Tibial nerve (tissue), 4 donors: ENCODE measurements at places on chromosomes 1 and 21.

GRCh38 chr1:168365719-168366479 lies 85.2 kb downstream of the TBX19 start:
- DNase-seq: no peak

- DNase-seq: no peak
Observed at GRCh38 chr1:1074631-1075147, 583 bp upstream of the RNF223 start.

- DNase-seq: no peak
Observed at GRCh38 chr1:220655509-220655908, 34.7 kb upstream of the C1orf115 start.

DNA sequence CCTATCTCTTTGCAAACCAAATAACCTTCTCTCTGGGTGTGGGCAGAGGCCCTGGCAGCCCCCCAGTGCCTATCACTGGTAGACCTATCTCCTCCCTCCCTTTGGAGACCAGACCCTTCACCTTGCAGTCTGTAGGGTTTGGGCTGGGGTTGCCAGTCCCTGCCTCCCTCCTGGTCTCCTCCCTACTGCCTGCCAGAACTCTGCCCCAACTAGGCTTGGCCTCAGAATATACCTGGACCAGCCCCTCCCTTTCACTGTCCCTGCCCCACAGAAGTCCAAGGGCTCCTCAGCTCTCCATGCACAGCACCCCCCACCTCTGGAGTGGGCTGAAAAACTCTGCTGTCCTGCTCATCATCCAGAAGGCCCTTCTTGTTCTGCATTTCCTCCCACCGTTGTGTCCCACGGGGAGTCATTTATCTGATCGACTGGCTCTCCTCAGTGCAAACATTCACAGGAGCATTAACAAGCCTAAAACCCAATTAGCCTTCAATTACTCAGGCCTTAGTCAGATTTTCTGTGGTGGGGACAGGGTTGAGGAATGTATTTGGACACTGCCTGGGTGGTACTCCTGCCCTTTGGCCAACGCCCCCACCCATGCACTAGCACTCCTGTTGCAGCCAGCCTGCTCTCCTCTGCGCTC lies 27.7 kb upstream of the DMBX1 start:
- DNase-seq: no peak

GRCh38 chr1:29197590-29197924 lies 15.9 kb upstream of the SRSF4 start:
- no peak for DNase-seq

- DNase-seq: no peak
Observed at GRCh38 chr1:217331698-217332097, 299.2 kb downstream of the GPATCH2 start.
